ENCODE measurements at places on chromosomes 4 and X.

DNA sequence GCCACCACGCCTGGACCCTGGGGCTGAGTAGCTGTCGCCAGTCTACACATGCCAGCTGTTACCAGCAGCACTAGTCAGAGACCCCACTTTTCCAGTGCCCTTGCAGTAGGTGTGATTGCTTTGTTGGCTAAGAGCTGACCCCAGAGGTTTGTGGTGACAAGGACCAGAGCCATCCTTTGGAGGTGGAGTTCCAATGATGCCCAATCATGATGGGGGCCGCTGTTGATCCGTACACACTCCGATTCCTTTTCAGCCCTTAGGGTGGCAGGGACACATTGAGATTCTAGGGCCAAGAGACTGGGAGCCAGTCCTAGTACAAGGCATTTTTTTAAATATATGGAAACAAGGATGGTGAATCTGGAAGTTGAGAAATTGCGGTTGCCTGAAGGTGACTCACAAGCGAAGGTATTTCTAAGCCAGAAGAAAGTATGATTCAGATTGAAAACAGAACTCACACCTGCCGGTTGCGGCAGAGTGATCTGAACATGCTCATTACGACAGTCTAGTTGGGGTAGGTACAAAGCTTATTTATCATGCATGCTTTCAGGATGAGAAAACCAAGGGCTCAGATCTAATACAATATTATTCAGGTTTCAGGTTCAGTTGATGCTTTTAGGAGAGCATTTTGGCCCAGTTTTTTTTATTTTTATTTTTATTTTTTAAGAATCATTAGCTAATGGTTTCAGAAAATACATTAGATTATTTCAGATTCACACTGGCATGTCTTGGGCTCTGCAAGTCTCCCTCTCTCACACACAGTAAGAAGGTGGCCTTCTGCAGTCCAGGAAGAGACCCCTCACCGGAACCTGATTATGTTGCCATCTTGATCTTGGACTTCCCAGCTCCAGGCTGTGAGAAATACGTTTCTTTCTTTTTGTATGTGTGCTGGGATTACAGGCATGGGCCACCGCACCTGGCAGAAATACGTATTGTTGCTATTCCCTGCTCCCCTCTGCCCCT, 43.4 kb downstream of the SHROOM2 start:
- no peak for DNase-seq

DNA sequence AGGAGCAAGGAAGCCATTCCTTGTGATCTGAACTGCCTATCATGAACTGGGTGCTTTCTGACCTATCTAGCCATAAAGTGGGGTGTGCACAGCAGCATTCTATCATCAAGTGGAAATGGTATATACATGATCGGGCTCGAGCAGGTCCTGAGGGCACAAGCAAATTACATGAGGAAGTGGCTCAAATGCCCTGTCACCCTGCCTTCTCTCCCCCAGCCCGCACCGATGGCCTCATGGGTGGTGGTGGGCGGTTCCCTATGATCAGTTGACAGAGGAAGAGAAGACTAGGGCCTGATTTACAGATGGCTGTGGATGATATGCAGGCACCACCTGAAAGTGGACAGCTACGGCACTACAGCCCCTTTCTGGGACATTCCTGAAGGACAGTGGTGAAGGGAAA, 46.3 kb upstream of the BCLAF3 start:
- no peak for DNase-seq

- DNase-seq, result no peak
These were observed 158.1 kb downstream of the SOX3 start for GRCh38 chrX:140346729-140347128.

DNA sequence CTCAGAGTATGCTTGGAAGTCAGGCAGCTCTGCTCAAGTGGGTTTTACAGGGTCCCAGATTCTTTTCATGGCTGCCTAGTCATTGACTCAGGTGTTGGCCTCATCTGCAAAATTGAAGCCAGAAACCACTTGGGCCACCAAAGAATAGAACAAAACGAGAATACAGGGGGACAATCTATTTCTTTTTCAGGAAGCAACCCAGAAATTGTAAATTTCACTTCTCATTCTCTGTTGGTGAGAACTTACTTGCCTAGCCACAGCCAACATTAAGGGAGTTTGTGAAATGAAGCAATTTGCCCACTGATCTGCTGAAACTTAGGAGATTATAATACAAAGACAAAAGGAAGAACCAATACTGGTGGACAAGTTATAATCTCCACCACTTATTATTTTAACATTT, 8.6 kb upstream of the TKTL2 start:
- DNase-seq, result no peak

DNA sequence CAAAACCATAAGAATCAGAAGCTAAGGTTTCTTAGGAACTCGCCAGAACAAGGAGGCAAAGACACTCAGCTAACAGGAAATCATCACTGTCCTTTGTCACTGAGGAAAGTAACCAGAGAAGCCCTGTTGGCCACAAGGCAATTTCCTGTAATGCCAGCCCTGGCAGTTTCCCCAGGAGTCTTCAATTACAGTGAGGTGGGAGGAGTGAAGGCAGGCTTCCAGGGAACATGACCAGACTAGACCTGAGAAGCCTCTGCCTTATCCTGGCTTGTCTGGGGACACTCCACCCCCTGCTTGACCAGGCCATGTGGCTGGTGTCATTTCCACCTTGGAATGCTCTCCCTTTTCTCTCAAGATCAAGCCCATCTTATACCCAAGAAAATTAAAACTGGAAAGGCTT, 125.3 kb downstream of the COL4A6 start:
- no peak for DNase-seq

- DNase-seq, result no peak
These were observed 307.4 kb upstream of the SMIM31 start for GRCh38 chr4:164446516-164446915.

- DNase-seq, result peak; percentile 79
These were observed at the start of gene WAS for GRCh38 chrX:48683411-48683982. WAS (plus strand) TSS chrX:48683799; CDS start chrX:48683854, 55 bp downstream.

- peak; percentile 31 for DNase-seq
These were observed 18.4 kb downstream of the XIAP start for GRCh38 chrX:123878252-123878721.

DNA sequence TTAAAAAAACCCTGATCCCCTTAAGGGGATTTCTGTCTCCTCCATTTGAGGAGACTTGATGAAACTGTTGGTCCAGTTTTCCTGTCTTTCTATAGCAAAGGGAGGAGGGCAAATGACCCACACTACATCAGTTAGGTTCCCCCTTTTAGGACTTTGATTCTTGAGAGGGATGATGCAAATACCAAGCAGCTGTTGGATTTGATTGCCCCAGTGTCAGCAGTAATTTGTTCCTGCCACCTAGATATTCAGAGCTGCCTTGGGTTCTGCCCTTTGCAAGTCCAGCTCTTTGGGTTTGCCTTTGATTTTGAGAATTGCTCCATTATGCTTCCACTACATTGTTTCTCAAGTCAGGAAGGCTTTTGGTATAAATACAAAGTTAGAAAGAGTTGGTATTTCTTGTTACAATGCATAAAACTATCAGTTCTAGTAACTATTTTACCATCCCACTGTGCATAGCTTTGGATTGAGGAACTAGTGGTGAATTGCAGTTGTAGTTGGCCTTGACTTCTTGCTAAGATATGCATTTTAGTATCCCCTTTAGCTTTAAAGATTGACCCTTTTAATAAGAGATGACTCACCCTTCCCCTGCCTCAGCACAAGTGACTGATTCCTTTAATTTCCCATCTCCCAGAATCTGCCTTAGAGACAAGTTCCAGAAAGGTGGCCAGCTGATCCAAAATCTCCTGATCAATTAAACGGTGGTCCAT, 24.3 kb upstream of the ZNF330 start:
- no peak for DNase-seq

GRCh38 chr4:134326866-134327265, 125.3 kb upstream of the PABPC4L start:
- no peak for DNase-seq

DNA sequence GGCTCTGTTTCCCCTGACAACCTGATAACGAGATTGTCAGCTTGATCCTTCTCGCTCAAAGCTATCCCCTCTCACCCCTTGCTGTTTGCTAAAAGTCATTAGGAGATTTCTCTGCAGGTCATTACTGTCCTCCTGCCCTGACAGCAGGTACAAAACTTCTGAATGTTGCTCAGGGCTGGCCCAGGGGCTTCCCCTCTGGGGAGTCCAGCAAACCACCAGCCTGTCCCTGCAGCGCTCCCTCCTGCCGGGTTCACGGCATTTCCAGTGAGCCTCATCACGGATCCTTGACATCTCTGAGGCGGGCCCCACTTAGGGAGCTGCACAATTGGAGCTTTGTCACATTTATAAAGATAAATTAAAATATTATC, 5.2 kb upstream of the SORCS2 start:
- DNase-seq, result no peak

- DNase-seq, result no peak
These were observed 388.7 kb downstream of the FAT4 start for GRCh38 chr4:125703443-125703842.

DNA sequence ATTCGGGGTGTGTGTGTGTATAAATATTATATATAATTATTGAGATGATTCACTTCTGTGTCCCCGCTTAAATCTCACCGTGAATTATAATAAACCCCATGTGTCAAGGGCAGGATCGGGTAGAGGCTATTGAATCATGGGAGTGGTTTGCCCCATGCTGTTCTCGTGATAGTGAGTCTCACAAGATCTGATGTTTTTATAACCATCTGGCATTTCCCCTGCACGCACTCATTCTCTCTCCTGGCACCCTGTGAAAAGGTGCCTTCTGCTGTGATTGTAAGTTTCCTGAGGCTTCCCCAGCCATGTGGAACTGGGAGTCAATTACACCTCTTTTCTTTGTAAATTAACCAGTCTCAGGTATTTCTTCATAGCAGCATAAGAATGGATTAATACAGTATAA, 851.4 kb upstream of the AGA start:
- DNase-seq, result no peak

- DNase-seq, result peak; percentile 97
These were observed at the start of gene NUDT9 for GRCh38 chr4:87422104-87423052. NUDT9 (plus strand) TSS chr4:87422573; CDS start chr4:87422906, 333 bp downstream.

GRCh38 chr4:147678106-147678505, 5.9 kb downstream of the PRMT9 start:
- DNase-seq, result no peak

GRCh38 chrX:132001127-132001526, 22.0 kb upstream of the STK26 start:
- DNase-seq, result no peak

DNA sequence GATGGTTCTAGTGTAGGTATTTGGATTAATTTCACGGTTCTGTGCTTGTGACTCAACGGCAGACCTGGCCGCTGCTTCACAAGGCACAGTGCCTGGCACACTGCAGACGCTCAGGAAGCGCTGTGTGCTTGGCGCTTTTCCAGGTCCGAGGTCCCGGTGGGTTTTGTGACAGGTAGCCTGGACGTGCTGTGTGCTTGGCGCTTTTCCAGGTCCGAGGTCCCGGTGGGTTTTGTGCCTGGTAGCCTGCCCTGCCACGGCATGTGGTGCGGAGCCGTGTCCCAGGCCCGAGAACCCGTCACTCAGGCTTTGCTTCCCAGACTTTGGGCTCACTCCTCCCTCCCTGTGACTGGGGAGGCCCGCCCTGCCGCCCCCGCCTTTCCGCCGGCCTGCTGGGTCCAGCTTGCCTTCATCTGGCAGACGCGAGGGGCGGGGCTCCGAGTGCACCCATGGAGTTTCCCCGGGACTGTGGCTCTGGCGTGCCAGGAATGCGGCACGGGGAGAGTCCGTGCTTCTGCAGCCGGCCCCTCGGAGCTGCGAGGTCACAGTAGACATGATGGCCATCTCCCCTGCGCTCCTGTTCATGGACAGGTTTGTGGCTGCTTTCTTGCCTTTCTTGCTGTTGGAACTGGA, 44.2 kb downstream of the TBC1D14 start:
- no peak for DNase-seq

DNA sequence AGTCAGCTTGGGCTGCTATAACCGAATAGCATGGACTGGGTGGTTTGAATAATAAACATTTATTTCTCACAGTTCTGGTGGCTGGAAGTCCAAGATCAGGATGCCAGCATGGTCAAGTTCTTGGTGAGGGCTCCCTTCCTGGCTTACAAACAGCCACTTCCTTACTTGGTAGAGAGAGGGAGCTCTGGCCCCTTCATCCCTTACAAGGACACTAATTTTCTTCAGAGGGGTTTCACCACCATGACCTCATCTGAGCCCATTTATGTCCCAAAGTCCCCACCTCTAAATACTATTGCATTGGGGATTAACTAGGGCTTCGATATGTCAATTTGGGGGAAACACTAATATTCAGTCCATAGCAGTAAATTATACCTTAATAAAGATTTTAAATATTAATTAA, 61.8 kb downstream of the CLNK start:
- peak; percentile 21 for DNase-seq

DNA sequence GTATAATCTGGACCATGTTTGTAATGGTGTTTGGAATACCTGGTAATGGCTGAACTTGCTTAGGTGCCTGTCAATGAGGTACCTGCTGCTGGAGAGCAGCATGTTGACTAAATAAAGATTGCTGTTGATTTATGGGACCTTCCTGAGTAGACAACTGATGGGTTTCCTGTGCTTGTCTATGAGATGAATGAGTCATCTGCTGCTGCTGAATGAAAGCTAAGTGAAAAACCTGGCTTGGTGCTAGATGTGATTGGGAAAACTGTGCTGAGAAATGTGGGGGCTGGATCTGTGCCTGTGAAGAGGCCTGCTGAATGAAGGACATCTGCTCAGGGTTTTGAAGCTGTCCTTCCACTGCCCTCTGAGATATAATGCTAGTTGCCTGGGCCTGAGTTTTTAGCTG, 69.6 kb downstream of the WNK3 start:
- no peak for DNase-seq

DNA sequence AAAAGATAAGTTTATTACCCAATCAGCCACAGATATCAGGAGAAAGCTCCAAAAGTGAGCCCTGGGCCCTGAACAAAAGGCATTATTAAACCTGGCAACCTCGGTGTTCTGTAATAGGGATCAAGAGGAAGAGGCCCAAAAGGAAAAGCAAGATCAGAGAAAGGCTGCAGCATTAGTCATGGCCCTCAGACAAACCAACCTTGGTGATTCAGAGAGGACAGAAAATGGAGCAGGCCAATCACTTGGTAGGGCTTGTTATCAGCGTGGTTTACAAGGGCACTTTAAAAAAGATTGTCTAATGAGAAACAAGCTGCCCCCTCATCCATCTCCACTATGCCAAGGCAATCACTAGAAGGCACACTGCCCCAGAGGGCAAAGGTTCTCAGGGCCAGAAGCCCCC, 75.7 kb downstream of the AGTR2 start:
- no peak for DNase-seq

- no peak for DNase-seq
These were observed 30.3 kb upstream of the TMSB15B start for GRCh38 chrX:103932133-103932532.

DNA sequence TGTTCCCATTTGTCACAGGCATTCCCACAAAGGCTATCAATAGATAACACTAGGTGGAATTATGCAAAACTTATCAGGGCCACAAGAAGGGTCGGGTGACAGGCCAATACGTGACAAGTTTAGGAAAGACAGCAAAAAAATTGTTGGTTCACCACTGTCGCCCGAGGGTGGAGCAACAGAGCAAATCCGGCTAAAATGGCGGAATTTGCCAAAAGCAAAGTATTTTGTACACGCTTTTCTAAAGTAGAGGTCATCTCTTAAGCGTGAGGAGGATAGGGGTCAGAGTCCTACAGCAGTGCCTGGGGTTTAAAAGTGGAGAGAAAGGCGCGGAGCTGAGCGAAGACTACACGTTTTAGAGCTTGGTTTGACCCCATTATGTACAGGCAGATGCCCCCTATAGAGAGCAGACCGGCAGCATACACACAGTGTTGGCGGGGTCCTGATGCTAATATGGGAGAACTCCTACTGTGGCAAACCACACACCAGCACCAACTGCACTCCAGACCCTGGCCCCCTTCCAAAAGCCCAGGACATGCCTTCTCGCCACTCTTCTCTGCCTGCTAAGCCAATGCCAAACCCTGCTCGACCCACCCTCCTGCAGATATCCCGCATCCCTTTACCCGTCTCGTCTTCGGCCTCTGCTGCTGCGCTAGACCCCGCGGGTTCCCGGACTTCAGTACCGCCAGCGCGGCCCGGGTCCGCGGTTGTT, 733 bp downstream of the CCNA2 start:
- peak; percentile 90 for DNase-seq
